ENCODE measurements at places on chromosomes 7 and 10.

DNA sequence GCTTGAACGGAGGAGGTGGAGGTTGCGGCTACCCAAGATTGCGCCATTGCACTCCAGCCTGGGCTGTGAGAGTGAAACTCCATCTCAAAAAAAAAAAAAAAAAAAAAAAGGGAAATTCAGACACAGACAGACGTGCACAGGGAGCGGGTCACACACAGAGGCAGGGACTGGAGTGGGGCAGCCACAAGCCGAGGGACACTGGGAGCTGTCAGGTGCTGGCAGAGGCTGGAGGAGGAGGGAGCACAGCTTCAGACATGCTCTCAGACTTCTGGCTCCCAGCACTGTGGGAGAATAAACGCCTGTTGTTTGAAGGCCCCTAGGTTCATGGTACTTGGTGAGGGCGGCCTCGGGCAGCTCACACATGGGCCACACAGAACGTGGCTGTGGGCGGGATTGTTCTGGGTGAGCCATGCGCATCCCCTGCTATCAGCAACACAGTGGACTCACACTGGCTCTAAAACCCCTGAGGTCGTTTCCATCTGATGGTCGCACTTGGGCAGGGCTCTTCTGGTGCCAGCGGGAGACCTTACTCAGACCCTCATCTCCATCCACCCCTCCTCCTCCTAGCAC lies 375.9 kb downstream of the DNAJB6 start:
- DNase-seq, result no peak

DNA sequence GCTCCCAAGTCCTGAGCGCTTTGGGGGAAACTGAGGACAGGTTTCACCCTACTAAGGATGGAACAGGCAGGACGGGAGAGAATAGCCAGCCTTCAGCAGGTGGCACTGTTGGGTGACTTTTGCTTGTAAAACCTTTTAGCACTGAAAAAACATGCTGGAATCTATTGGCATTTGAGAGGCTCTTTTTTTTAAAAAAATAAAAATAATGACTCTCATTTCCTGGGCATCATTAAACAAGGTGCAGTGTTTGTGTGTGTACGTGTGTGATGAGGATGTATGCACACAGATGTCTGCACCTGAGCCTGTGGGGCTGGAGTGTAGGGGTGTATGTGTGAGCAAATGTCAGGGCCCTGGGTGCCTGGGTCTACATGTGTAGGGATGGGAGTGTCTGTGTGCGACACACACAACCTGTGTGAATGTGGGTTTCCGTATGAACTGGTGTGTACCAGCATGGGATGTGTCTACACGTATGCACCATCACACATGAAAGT lies 177.9 kb downstream of the RPS24 start:
- no peak for DNase-seq

DNA sequence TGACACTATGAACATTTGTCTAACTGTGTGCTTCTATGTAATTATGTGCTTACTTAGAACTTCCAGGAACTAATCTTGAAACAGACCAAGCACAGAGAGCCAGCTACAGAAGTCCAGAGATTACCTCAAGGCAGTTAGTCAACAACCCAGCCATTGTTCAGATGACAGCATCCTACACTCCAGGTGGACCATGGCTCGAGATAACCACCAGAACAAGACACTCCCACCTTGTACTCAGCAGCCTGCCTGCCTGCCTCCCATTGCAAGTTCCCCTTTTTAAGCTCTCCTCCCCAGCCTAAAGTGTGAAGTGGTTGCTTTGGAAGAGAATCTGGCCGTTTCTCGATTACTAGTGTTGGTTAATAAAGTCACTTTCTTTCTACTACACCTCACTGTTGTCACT lies 1080.6 kb upstream of the LRRN3 start:
- no peak for DNase-seq

GRCh38 chr7:116209561-116210070 lies 723 bp upstream of the TES start:
- DNase-seq, result no peak

DNA sequence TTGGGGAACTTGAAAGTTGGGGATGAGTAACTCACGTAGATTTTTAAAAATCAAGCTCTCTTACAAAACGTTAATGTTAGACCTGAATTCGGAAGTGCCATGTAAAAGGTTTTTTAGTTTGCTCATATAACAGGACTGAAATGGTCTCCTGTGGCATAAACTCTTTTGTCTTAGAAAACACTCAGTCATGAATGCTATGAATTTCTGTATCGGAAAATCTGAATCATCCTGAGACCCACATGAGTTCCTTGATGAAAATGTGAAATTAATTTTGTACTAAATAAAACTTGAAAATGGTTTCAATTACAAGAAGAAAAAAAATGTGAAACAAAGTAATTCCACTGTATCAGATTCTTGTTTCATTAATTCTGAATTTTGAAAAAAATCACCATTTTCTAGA lies 134.8 kb upstream of the BMPER start:
- no peak for DNase-seq

GRCh38 chr7:36605261-36606051 lies 118.8 kb downstream of the AOAH start:
- no peak for DNase-seq

DNA sequence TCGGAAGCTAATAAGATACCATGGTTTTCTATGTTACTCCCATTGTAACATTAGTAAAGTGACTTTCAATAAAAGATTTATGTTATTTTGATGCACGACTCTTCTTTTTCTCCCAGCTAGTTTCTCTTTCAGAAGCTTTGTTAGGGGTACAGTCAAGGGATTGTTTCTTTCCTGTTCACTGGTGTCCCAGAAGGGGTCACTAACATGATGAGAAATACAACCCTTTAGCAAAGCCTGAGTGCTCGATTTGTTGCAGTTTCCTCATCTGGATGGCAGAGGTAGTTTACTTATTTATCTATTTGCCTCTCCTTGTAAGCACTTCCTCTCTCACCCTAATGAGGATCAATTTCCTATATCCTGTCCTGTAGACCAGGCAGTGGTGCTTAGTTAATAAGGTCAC lies 17.0 kb downstream of the SRI start:
- no peak for DNase-seq

GRCh38 chr10:45373576-45374349 lies at the start of gene ALOX5:
TSS of gene ALOX5 (plus strand) at chr10:45374216. CDS start at chr10:45374280, 64 bp downstream.
- peak; percentile 16 for DNase-seq

GRCh38 chr7:86815556-86815955 lies 171.8 kb downstream of the GRM3 start:
- DNase-seq, result no peak

- no peak for DNase-seq
These were observed 44.8 kb upstream of the CDK1 start for GRCh38 chr10:60733517-60733822.

GRCh38 chr7:118202061-118202460 lies 18.1 kb downstream of the LSM8 start:
- no peak for DNase-seq

Measured in stimulated activated CD8-positive, alpha-beta memory T cell treated with anti-CD3 and anti-CD28 coated beads, Interleukin-2, amount 100 ng/mL, for 1 hour (primary cell).